ENCODE measurements at places on chromosomes 12 and 14.

GRCh38 chr14:94582199-94582750 lies 1.0 kb downstream of the SERPINA5 start:
- H3K4me3 ChIP-seq = no peak overlapping the region
- DNase-seq = no peak
- no peaks in the 10 kb centered on the region for H3K4me1 ChIP-seq
- H3K27me3 ChIP-seq = peaks cover 14% of the 10 kb centered on the region

- H3K27ac ChIP-seq = no peak overlapping the region
- H3K27me3 ChIP-seq = peaks cover 59% of the 10 kb centered on the region
- peak; percentile 79 for DNase-seq
- H3K36me3 ChIP-seq = no peaks in the 10 kb centered on the region
- H3K4me3 ChIP-seq = no peak overlapping the region
Measured at GRCh38 chr12:114508529-114509129, 102.7 kb upstream of the TBX5 start.

- peak overlapping the region; percentile 2 for H3K4me3 ChIP-seq
- DNase-seq = no peak
- H3K27ac ChIP-seq = peak overlapping the region; percentile 85
- H3K4me1 ChIP-seq = peaks cover 84% of the 10 kb centered on the region
- no peaks in the 10 kb centered on the region for H3K27me3 ChIP-seq
Measured at GRCh38 chr12:54160769-54161480, 27.9 kb downstream of the SMUG1 start.

DNA sequence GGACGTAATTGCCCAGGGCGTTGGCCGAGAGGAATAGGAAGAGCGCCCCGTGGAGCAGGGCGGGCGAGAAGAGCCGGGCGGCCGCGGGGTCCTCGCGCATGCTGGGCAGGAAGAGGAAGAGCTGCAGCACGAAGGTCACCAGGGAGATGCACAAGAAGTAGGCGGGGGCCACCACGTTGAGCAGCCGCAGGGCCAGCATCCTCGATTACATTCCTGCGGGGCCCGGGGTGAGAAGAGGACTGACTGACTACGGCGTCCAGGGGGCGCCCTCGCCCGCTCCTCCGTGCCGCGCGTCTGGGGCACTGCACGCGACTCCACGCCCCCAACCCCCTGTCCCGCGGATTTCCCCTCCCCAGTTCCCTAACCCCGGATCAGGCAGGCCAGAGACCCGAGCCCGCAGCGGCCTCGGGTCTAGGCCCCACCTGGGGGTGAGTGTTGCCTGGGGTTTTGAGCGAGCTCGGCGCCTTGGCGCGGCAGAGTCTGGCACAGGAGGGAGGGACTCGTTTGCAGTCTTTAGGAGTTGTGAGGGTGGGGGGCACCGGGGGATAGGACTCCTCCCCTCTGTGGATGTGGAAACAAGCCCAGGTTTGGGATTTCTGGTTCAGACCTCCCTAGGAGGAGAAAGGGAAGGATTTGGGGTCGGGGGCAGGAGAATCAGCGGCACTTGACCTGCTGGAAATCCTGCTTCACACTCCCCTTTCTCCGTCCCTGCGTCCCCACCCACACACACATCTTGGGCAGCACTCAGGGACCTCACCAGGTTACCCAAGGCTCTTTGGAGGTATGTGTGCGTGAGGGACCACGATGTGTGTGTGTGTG lies 1.8 kb downstream of the ZDHHC22 start:
- peaks cover 17% of the 10 kb centered on the region for H3K4me1 ChIP-seq
- H3K36me3 ChIP-seq = no peaks in the 10 kb centered on the region
- DNase-seq = no peak
- peaks cover 93% of the 10 kb centered on the region for H3K27me3 ChIP-seq
- peak overlapping the region; percentile 61 for H3K4me3 ChIP-seq

DNA sequence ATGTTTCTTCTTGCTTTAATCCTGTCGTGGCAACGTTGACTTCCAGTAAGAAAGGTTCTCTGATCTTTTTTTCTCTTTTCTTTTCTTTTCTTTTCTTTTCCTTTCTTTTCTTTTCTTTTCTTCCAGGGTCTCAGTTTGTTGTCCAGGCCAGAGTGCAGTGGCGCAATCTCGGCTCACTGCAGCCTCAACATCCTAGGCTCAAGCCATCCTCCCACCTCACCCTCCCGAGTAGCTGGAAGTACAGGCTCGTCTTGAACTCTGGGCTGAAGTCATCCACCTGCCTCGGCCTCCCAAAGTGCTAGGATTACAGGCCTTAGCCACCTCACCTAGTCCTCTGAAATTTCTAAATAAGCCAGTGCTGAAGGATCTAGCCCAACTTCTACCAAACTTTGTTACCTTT lies 1.3 kb upstream of the MAP3K9 start:
- no peak overlapping the region for H3K27ac ChIP-seq
- no peak overlapping the region for H3K4me3 ChIP-seq
- peaks cover 8% of the 10 kb centered on the region for H3K4me1 ChIP-seq
- H3K36me3 ChIP-seq = peaks cover 1% of the 10 kb centered on the region
- peaks cover 5% of the 10 kb centered on the region for H3K27me3 ChIP-seq
- no peak for DNase-seq

DNA sequence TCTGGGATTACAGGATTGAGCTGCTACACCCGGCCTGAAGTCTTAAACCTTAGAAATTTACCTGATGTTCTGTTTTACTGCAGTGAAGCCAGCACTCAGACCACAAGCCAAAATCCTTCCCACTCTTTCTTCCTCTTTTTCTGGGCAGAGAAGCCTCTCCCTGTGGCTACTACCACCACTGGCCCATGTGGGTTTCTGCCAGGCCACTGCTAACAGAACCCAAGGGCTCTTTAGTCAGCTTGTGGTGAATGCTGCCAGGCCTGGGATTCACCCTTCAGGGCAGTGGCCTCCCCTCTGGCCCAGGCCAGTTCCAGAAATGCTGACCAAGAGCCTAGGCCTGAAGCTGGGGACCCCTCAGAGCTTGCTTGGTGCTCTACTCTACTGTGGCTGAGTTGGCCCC lies 35.3 kb downstream of the GAS2L3 start:
- H3K36me3 ChIP-seq = peaks cover 28% of the 10 kb centered on the region
- H3K27ac ChIP-seq = no peak overlapping the region
- no peak overlapping the region for H3K4me3 ChIP-seq
- H3K27me3 ChIP-seq = no peaks in the 10 kb centered on the region

DNA sequence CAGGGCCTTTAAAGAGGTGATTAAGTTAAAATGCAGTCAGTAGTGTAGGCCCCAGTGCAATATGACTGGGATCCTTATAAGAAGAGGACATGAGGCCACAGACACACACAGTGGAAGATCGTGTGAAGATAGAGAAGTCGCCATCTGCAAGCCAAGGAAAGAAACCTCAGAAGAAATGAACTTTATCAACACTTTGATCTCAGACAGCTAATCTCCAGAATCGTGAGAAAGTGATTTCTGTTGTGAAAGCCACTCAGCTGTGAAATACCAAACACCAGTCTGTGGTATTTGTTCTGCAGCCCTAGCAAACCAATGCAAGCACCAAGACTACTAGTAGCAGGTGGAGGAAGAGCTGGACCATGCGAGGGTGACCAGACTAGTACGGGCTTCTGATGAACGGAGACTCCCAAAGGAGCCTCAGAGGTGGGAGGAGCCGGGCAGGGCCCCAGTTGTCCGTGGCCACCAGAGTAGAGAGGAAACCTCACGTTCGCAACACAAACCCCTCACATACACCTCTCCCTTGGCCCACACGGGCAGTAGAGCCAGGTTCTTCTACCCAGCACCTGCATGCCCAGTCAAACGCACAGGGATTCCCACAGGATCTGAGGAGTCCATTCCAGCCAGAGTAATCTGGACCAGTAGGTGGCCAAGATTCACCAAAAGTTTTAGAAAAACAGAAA lies 243.0 kb downstream of the TTC8 start:
- no peak for DNase-seq
- no peak overlapping the region for H3K4me3 ChIP-seq
- no peak overlapping the region for H3K27ac ChIP-seq
- H3K27me3 ChIP-seq = no peaks in the 10 kb centered on the region

GRCh38 chr12:127381681-127382080 lies 885.3 kb upstream of the TMEM132C start:
- peaks cover 11% of the 10 kb centered on the region for H3K27me3 ChIP-seq
- H3K4me1 ChIP-seq = no peaks in the 10 kb centered on the region
- DNase-seq = no peak
- no peak overlapping the region for H3K4me3 ChIP-seq
- no peaks in the 10 kb centered on the region for H3K36me3 ChIP-seq
- no peak overlapping the region for H3K27ac ChIP-seq

GRCh38 chr14:91898372-91898771 lies 31.0 kb upstream of the TC2N start:
- no peaks in the 10 kb centered on the region for H3K36me3 ChIP-seq
- peaks cover 5% of the 10 kb centered on the region for H3K4me1 ChIP-seq
- H3K4me3 ChIP-seq = no peak overlapping the region
- H3K27me3 ChIP-seq = peaks cover 10% of the 10 kb centered on the region

DNA sequence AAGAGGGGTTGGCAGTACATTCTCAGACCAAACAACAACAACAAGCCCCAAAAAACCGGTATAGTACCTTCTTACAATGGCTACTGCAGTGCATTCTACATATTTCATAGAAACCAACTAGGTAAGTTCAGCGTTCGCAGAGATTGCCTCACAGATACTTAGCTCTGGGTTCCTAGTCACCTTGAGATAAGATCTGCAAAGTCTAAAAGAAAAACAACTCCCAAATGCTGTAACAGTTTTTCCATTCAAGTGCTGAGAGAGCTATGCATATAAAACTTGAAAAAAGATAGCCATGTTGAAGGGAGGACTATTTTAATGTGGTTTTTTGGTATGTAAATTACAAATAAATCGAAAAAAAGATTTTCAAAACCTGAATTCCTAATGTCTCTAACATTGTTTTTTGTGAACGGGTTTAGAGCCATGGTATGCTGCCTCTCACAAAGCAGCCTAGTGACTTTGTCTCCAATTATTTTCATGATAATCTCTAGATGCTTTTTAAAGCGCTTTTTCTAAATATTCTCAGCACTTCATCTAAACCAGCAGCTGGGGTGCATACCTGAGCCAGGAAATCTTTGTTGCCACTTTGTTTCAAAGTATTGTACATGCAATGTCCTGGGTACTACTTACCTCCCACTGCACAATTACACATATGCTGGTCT lies 56.6 kb upstream of the CRACR2A start:
- peaks cover 14% of the 10 kb centered on the region for H3K36me3 ChIP-seq
- H3K27ac ChIP-seq = no peak overlapping the region
- no peaks in the 10 kb centered on the region for H3K27me3 ChIP-seq
- peaks cover 11% of the 10 kb centered on the region for H3K4me1 ChIP-seq

DNA sequence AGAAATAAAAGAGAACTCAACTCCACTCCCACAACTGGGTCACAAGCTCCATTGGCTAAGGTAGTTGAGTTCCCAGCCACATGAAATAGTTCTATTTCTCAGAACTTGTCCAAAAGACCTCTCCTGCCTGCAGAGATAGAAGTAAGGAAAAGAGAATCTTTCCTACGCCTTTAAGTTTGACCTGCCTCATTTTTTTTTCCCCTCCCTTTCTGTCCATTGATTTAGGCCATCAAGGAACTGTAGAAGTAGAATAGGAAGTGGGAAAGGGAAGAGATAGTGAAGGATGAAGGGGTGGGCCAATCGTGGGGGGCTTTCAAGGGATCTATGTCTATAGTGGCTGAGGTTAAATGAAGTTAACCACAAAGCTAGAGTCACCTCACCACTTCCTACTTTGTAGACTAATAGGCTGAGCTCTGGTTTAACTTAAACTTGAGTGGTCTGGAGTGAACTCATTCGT lies 13.9 kb upstream of the NUDT4 start:
- H3K4me3 ChIP-seq = no peak overlapping the region
- no peak overlapping the region for H3K27ac ChIP-seq

GRCh38 chr12:92342574-92342973 lies 196.9 kb upstream of the BTG1 start:
- no peak overlapping the region for H3K4me3 ChIP-seq
- peaks cover 16% of the 10 kb centered on the region for H3K4me1 ChIP-seq
- DNase-seq = no peak

GRCh38 chr12:18696971-18697602 lies 40.7 kb downstream of the PLCZ1 start:
- no peak overlapping the region for H3K27ac ChIP-seq
- no peak overlapping the region for H3K4me3 ChIP-seq
- H3K27me3 ChIP-seq = no peaks in the 10 kb centered on the region
- H3K36me3 ChIP-seq = no peaks in the 10 kb centered on the region

DNA sequence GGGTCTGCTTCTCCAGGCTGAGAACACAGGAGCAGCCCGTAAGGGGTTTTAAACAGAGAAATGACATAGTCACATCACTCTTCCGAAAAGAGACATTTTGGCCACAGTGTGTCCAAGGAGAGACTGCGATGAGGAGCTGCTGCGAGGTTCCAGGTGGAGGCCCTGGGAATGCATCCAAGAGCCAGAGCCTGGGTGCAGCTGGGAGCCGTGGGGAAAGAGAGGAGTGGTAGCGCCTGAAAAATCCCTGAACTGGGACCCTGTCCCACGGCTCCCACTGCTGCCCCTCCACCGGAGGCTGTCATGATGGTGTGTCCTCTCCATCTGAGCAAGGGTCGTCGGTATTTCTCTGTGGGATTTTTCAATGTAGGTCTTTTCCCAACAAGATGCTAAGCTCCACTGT lies 146.9 kb downstream of the BCL11B start:
- H3K4me3 ChIP-seq = no peak overlapping the region
- H3K27me3 ChIP-seq = peaks cover 6% of the 10 kb centered on the region
- H3K27ac ChIP-seq = no peak overlapping the region
- peak; percentile 17 for DNase-seq

GRCh38 chr12:32801269-32801980 lies 45.7 kb upstream of the YARS2 start:
- no peaks in the 10 kb centered on the region for H3K27me3 ChIP-seq
- no peaks in the 10 kb centered on the region for H3K4me1 ChIP-seq
- peak overlapping the region; percentile 47 for H3K27ac ChIP-seq
- DNase-seq = no peak
- H3K4me3 ChIP-seq = no peak overlapping the region

- H3K27ac ChIP-seq = no peak overlapping the region
- H3K4me3 ChIP-seq = no peak overlapping the region
- no peaks in the 10 kb centered on the region for H3K36me3 ChIP-seq
- DNase-seq = no peak
- no peaks in the 10 kb centered on the region for H3K27me3 ChIP-seq
Measured at GRCh38 chr12:128018067-128018466, 248.9 kb upstream of the TMEM132C start.

DNA sequence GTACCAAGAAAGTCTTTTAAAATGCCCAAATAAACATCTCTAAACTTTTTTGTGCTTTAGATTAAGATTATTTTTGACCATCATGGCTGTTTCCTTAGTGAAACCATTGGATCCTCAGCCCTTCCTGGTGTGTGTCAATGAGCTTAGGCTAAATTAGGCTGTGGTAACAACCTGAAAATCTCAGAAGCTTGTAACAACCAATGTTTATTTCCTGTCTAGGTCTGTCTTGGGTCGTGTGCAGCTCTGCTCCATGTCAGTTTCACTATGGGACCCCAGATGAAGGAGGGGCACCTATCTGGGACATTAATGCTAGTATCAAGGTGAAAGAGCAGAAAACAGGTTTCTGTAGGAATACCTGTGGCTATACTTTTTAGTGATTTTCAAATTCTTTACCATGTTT lies 49.9 kb downstream of the KCNMB4 start:
- H3K27me3 ChIP-seq = no peaks in the 10 kb centered on the region
- no peak for DNase-seq
- H3K27ac ChIP-seq = no peak overlapping the region
- H3K36me3 ChIP-seq = peaks cover 19% of the 10 kb centered on the region
- H3K4me3 ChIP-seq = no peak overlapping the region
- no peaks in the 10 kb centered on the region for H3K4me1 ChIP-seq

GRCh38 chr12:6724409-6724797 lies 557 bp downstream of the COPS7A start:
- H3K27me3 ChIP-seq = peaks cover 14% of the 10 kb centered on the region
- DNase-seq = peak; percentile 40
- peak overlapping the region; percentile 83 for H3K27ac ChIP-seq
- peaks cover 5% of the 10 kb centered on the region for H3K36me3 ChIP-seq
- peaks cover 17% of the 10 kb centered on the region for H3K4me1 ChIP-seq
- peak overlapping the region; percentile 76 for H3K4me3 ChIP-seq

- H3K36me3 ChIP-seq = peaks cover 14% of the 10 kb centered on the region
- no peak for DNase-seq
- no peaks in the 10 kb centered on the region for H3K27me3 ChIP-seq
- H3K4me3 ChIP-seq = no peak overlapping the region
Measured at GRCh38 chr14:65704437-65704836, 291.9 kb downstream of the FUT8 start.

Measured in mesothelial cell of epicardium (in vitro differentiated cells).